Gastrocnemius medialis (tissue), 4 donors: ENCODE measurements at places on chromosomes 5 and 9. TPM values are rescaled to one million over a fixed set of nuclear protein-coding genes. Genes with fewer than 3 reads are reported as not detected.

The GRM6 gene
- total RNA-seq, result not detected

DNA sequence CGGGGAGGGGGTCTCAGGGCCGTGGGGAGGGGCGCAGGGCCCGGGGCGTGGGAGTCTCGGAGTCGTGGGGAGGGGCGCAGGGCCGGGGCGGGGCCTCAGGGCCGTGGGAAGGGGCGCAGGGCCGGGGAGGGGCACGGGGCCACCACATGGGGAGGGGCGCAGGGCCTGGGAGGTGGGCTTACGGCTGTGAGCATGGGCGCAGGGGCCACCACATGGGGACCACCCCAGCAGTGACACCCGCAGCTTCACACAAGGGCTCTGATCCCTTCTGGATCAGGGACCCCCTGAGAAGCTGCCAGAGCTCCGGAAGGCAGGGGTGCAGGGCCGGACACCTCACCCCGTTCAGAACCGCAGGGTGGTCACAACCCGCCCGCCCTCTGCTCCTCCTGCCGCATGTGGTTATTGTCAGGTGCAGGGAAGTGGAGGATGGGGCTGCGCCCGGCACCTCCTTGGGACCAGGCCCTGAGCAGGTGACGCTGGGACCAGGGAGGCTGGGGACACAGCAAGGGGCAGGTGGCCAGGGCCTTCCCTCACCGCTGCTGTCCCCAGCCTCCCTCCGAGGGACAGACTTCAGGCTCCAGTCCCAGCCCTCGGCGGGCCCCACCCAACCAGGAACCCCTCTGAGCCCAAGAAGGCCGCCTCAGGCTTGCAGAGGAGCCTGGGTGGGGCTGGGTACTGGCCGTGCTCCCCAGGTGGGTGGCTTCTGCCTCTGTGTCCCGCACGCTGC lies 53.7 kb downstream of the EXD3 start:
- DNase-seq, result no peak

DNA sequence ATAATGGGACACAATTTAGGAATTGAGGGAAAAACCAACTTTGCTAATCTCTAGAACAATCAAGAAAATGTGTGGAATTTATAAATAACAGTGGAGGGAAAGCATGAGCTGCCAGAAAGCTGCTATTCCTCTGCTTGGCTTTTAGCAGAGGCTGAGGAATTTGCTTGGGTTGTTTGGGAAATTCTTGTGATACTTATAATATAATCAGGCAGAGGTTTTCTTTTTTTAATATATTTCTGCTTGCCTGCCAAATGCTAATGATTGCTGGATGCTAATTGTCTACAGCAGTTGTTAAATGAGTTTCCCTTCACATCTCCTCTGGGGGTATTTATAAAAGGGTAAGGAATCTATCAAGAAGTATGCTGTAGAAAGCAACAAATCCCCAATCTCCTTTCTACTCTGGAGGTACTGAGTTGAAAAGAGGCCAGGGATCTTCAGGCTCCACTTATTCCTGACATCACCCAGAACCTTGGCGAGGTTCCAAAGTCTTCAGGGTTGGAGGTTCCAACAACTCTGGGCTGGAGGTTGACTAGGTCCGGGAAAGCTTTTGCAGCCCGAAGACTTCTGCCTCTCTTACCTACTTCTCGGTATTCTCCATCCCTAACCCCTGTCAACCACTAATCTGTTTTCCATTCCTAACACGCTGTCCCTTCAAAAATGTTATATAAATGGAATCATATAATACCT lies 60.4 kb upstream of the TMED7 start:
- peak; percentile 15 for DNase-seq

GRCh38 chr5:139707445-139708003 lies 59.4 kb downstream of the CXXC5 start:
- no peak for DNase-seq

DNA sequence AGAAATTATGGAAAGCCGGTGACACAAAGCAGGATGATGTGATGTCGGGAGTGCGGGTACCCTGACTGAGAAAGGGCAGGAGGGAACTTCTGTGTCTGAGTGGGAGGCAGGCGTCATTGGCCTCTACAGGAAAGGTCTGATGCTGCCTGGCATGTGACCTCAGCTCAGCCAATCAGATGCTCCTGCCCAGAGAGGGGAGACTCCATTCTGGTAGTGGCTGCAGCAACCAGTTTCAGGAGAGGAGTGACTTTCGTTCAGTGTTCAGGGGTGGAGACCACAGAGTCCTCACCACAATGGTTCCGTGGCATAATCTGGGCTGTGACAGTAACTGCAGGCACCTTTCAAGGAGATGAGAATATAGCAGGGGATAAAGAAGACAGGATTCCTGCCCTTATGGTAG lies 6.7 kb upstream of the SFXN1 start:
- DNase-seq, result no peak

- DNase-seq, result no peak
Measured at GRCh38 chr5:107713228-107713627, 42.5 kb upstream of the EFNA5 start.

The GZMA gene
- not detected for total RNA-seq
